ENCODE measurements at places on chromosomes 6 and 20.

GRCh38 chr20:62659488-62660239 is 17.4 kb downstream of the SLCO4A1 start:
- peak; percentile 50 for DNase-seq
- no peak overlapping the region for H3K4me3 ChIP-seq
- no peaks in the 10 kb centered on the region for H3K36me3 ChIP-seq

DNA sequence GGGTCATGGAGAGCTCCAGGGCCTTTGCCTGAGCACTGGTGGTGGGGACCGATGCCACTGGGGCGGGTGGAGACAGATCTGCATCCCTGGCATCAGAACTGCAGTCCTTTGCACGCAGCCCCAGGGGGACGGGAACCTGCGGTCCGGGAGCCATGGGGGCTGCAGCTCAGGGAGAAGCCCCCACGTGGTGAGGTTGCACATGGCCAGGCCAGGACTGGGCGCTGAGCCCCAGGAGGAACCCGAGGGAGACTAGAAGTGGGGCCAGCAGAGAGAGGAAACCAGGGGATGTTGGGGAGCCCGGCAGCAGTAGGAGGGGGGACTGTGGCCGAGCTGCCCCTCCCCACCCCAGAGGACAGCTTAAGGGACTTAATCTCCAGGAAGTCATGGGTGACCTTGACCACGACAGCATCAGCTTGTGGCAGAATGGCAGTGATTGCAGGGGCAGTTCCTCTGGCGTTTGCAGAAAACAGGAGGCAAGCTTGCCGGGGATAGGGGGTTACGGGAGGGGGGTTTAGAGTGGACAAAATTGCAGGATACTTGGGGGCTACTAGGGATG is 18.0 kb upstream of the LSM14B start:
- no peak overlapping the region for H3K27ac ChIP-seq
- no peak overlapping the region for H3K4me3 ChIP-seq
- no peaks in the 10 kb centered on the region for H3K4me1 ChIP-seq
- no peaks in the 10 kb centered on the region for H3K36me3 ChIP-seq

DNA sequence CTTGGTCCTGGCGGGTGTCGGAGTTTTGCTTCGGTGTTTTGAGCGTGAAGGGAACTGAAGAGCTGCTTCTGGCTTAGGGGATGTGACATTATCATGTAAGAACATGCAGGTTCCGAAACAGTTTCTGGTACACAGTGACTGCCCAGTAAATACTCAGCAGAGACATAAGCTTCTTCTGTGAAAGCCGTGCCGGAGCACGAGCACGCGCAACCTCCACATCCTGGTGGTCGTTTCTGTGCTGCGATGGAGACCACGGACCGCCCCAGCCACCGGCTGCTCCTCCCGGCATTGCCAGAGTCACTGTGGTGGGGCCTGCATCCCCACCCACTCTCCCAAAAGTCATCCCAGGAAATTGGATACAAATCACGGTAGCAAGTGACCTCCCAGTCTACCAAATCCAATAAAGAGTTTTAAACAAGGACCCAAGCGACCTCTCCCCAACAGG is 18.7 kb downstream of the KIF25 start:
- no peaks in the 10 kb centered on the region for H3K27me3 ChIP-seq
- no peak overlapping the region for H3K4me3 ChIP-seq

GRCh38 chr6:15690510-15690909 is 27.7 kb upstream of the DTNBP1 start:
- no peaks in the 10 kb centered on the region for H3K36me3 ChIP-seq
- H3K27me3 ChIP-seq: no peaks in the 10 kb centered on the region
- peaks cover 10% of the 10 kb centered on the region for H3K4me1 ChIP-seq
- no peak overlapping the region for H3K27ac ChIP-seq

DNA sequence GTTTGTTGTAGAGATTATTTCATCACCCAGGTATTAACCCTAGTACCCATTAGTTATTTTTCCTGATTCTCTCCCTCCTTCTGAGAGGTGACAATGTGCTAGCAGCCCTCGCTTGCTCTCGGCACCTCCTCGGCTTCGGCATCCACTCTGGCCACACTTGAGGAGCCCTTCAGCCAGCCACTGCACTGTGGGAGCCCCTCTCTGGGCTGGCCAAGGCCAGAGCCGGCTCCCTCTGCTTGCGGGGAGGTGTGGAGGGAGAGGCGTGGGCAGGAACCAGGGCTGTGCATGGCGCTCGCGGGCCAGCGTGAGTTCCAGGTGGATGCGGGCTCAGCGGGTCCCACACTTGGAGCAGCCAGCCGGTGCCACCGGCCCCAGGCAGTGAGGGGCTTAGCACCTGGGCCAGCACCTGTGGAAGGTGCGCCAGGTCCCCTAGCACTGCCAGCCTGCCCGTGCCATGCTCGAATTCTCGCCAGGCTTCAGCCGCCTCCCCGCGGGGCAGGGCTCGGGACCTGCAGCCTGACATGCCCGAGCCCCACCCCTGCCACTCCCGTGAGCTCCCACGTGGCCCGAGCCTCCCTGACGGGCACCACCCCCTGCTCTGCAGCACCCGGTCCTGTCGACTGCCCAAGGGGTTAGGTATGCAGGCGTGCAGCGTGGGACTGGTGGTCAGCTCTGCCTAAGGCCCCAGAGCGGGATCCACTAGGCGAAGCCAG is 221.9 kb downstream of the WDR27 start:
- H3K4me1 ChIP-seq: no peaks in the 10 kb centered on the region
- no peaks in the 10 kb centered on the region for H3K27me3 ChIP-seq
- no peaks in the 10 kb centered on the region for H3K36me3 ChIP-seq

DNA sequence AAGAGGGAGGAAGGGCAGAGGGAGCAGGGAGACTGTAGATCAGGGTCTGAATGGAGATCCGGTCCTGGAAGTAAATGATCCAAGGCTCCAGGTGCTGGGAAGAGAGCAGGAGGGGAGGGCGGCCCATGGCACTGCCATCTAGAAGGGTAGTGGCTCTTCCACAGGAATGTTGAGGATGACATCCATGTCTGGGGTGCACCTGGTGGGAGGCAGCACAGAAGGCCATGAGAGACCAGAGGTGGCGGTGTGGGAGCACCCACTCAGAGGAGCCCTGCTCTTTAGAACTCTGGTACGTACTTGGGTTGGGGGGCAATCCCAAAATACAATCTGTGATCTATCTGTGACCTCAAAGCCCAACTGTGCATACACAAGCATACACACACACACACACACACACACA is 13.5 kb downstream of the DEFB132 start:
- H3K27me3 ChIP-seq: no peaks in the 10 kb centered on the region
- no peaks in the 10 kb centered on the region for H3K36me3 ChIP-seq
- no peak overlapping the region for H3K27ac ChIP-seq
- DNase-seq: no peak
- peaks cover 3% of the 10 kb centered on the region for H3K4me1 ChIP-seq

GRCh38 chr6:140779991-140780596 is 1352.6 kb upstream of the GJE1 start:
- H3K4me3 ChIP-seq: no peak overlapping the region
- no peaks in the 10 kb centered on the region for H3K27me3 ChIP-seq
- H3K4me1 ChIP-seq: no peaks in the 10 kb centered on the region
- DNase-seq: no peak
- H3K36me3 ChIP-seq: no peaks in the 10 kb centered on the region

DNA sequence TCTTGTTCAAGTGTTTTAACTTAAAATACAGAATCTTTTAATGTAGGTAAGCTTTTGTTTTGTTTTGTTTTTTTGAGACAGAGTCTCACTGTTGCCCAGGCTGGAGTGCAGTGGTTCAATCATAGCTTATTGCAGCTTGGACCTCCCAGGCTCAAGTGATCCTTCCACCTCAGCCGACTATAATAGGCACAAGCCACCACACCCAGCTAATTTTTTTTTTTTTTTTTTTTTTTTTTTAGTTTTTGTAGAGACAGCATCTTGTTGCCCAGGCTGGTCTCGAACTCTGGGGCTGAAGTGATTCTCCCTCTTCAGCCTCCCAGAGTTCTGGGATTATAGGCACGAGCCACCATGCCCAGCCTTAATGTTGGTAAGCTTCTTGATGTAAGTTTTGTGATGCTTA is 3.3 kb downstream of the EFHC1 start:
- no peaks in the 10 kb centered on the region for H3K36me3 ChIP-seq
- H3K4me1 ChIP-seq: no peaks in the 10 kb centered on the region
- H3K4me3 ChIP-seq: no peak overlapping the region
- H3K27me3 ChIP-seq: no peaks in the 10 kb centered on the region
- no peak overlapping the region for H3K27ac ChIP-seq

GRCh38 chr20:34713194-34713943 is 9.2 kb downstream of the TP53INP2 start:
- no peak overlapping the region for H3K4me3 ChIP-seq
- H3K36me3 ChIP-seq: no peaks in the 10 kb centered on the region
- no peaks in the 10 kb centered on the region for H3K27me3 ChIP-seq
- H3K4me1 ChIP-seq: no peaks in the 10 kb centered on the region
- H3K27ac ChIP-seq: no peak overlapping the region
- no peak for DNase-seq

GRCh38 chr20:47544240-47544639 is 42.6 kb downstream of the NCOA3 start:
- H3K36me3 ChIP-seq: no peaks in the 10 kb centered on the region
- DNase-seq: no peak
- no peak overlapping the region for H3K4me3 ChIP-seq
- peaks cover 9% of the 10 kb centered on the region for H3K4me1 ChIP-seq
- H3K27ac ChIP-seq: no peak overlapping the region

- no peak for DNase-seq
- no peaks in the 10 kb centered on the region for H3K27me3 ChIP-seq
- no peaks in the 10 kb centered on the region for H3K4me1 ChIP-seq
Observed at GRCh38 chr6:34005901-34006531, 139.9 kb downstream of the GRM4 start.

DNA sequence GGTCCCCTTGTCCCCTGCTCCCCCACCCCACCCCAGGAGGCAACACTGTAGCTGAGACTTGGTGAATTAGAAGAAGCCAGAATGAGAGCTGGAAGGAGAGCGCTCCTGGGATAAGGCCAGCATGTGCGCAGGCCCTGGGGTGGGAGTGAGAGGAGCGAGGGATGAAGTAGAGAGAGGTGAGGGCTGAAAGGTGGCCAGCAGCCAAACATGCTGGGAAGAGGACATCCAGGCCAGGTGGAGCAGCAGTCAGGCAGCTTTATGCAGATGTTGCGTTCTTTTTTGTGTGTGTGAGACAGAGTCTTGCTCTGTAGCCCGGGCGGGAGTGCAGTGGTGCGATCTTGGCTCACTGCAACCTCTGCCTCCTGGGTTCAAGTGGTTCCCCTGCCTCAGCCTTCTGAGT is 2.2 kb upstream of the BPIFB1 start:
- H3K27ac ChIP-seq: no peak overlapping the region
- no peak for DNase-seq
- H3K4me1 ChIP-seq: no peaks in the 10 kb centered on the region
- H3K4me3 ChIP-seq: no peak overlapping the region

- DNase-seq: no peak
- H3K4me1 ChIP-seq: no peaks in the 10 kb centered on the region
- H3K4me3 ChIP-seq: no peak overlapping the region
Observed at GRCh38 chr6:125471667-125472066, 169.9 kb upstream of the HDDC2 start.

DNA sequence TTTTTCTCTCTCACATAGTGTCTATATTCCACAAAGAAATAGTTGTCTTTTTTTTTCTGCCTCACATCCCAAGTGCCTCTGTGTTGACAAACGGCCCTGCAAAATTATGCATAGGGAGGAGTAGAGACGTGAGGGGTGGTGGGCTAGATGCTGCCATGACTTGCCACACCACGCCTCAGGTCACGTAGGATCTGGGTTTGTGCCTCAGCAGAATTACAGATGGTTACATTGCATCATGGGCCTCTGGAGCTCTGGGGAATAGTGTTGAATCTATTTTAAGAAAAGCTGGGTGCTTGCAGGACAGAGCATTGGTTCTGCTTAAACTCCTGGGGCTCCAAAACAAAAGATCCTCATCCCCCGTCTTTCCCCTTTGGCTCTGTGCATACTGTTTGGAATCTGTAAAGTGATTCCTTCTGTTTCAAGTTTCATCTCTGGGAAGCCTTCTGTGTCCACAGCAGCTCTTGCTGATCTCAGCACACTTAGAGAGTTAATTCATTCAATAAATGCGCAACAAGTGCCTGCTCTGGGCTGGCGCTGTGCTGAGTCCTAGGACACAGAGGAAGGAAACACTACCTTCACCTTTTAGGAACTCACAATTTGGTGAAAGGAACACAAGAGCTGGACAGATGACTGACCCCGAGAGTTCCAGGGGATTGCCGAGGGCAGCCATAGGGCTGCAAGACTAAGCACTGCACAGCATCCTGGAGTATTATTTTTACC is 2.4 kb downstream of the FANCE start:
- no peaks in the 10 kb centered on the region for H3K36me3 ChIP-seq
- H3K27ac ChIP-seq: no peak overlapping the region
- H3K4me3 ChIP-seq: no peak overlapping the region
- H3K27me3 ChIP-seq: no peaks in the 10 kb centered on the region
- no peak for DNase-seq

GRCh38 chr6:169638915-169639314 is 62.9 kb downstream of the WDR27 start:
- no peaks in the 10 kb centered on the region for H3K36me3 ChIP-seq
- no peak overlapping the region for H3K27ac ChIP-seq
- H3K4me1 ChIP-seq: no peaks in the 10 kb centered on the region
- no peak for DNase-seq
- no peaks in the 10 kb centered on the region for H3K27me3 ChIP-seq
- no peak overlapping the region for H3K4me3 ChIP-seq

GRCh38 chr6:139402876-139403386 is 28.5 kb upstream of the CITED2 start:
- no peaks in the 10 kb centered on the region for H3K27me3 ChIP-seq
- no peak overlapping the region for H3K4me3 ChIP-seq
- no peak overlapping the region for H3K27ac ChIP-seq
- no peaks in the 10 kb centered on the region for H3K36me3 ChIP-seq
- no peaks in the 10 kb centered on the region for H3K4me1 ChIP-seq

GRCh38 chr20:15705975-15706374 is 867.3 kb downstream of the KIF16B start:
- no peaks in the 10 kb centered on the region for H3K27me3 ChIP-seq
- no peak overlapping the region for H3K27ac ChIP-seq
- no peak overlapping the region for H3K4me3 ChIP-seq
- no peaks in the 10 kb centered on the region for H3K36me3 ChIP-seq
- DNase-seq: no peak

DNA sequence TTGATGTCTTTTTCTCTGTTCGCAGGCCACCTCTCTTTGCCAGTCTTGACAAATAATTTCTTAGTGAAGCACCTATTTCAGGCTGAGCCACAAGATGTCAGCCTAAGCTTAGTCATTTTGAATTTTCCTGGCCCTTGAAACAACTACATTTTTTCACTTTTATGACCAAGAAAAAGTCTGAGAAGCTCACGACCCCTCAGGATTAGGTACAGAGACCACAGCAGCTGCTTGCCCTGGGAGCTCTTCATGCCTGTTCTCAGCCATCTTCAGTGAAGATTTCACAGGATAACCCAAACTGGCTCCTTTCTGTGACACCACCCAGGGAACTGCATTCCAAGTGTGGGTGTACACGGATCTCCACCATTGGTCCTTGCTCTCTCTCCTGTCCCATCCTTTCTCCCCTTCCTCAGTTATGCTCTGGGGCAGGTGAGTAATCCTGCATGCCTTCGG is 38.4 kb upstream of the SPTLC3 start:
- H3K4me3 ChIP-seq: no peak overlapping the region
- H3K36me3 ChIP-seq: no peaks in the 10 kb centered on the region
- H3K4me1 ChIP-seq: no peaks in the 10 kb centered on the region
- no peaks in the 10 kb centered on the region for H3K27me3 ChIP-seq
- DNase-seq: no peak

Measured in pancreas (tissue), 10 donors.